A172 (cell line): ENCODE measurements at places on chromosomes 5 and 9. TPM values are rescaled to one million over a fixed set of nuclear protein-coding genes. Genes with fewer than 3 reads are reported as not detected.

The BRD3OS gene
- 29.1 and 31.5 TPM in 2 replicates for total RNA-seq

The ZNF79 gene
- 11.5 and 13.3 TPM in 2 replicates for total RNA-seq

The LIFR gene
- 66.1 and 71.8 TPM in 2 replicates for total RNA-seq

The RETREG1 gene
- 20.7 and 25.4 TPM in 2 replicates for total RNA-seq

The ARID3C gene
- 0.19 TPM in 1 of 2 replicates, not detected in the other for total RNA-seq

The SPINK6 gene
- 0.89 and 2.4 TPM in 2 replicates for total RNA-seq

The HRH2 gene
- 0.46 and 0.88 TPM in 2 replicates for total RNA-seq

GRCh38 chr5:159021136-159021900 lies 78.4 kb downstream of the EBF1 start:
- DNase-seq = no peak

GRCh38 chr9:69427286-69427685 lies 102.3 kb downstream of the ENTREP1 start:
- no peak for DNase-seq

GRCh38 chr9:37992924-37993349 lies 76.1 kb downstream of the SHB start:
- no peak for DNase-seq

DNA sequence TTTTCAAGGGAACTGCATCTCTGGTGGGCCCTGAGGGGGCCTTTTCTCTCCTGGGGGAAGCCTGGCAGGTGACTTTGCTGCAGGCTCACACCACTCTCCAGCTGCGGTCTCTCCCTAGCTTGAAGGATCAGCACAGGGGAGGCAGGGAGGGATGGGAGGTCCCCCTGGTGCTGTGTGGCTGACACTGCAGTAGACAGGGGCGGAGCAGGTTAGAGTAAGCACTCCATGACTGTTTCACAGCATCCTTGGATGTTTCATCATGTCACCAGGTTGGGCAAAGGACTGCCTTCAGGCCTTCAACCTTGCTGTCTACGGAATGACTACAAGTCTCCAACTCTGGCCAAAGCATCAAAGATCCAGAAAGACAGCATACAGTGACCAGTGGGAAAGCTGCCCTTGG lies 470.7 kb downstream of the CDK5RAP2 start:
- no peak for DNase-seq

DNA sequence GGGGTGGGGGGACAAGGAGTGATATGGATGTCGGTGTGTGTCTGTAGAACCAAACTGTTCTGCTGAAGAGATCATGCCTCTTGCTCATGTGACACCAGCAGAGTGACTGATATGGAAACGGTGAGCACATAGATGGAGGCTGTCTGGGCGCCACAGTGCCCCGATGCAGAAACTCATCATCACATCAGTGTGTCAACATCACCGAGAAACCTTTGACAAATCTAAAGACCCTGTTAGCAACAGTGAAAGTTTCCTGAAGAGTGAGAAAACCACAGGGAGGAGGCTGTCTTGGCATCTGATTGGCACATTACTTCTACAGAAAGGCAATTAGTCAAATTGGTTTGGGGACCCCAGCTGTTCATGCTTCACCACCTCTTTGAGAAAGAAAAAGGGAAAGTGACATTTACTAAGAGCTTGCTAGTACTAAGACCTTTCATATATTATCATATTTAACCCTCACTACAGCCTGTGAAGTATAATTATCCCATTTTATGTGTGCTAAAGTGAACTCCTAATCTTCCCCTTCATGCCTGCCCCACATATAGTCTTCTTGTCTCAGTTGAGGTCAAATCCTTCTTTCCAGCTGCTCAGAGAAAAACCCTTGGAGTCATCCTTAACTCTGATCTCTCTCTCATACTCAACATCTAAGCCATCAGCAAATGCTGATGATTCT lies 25.6 kb downstream of the CSF2 start:
- DNase-seq = no peak

DNA sequence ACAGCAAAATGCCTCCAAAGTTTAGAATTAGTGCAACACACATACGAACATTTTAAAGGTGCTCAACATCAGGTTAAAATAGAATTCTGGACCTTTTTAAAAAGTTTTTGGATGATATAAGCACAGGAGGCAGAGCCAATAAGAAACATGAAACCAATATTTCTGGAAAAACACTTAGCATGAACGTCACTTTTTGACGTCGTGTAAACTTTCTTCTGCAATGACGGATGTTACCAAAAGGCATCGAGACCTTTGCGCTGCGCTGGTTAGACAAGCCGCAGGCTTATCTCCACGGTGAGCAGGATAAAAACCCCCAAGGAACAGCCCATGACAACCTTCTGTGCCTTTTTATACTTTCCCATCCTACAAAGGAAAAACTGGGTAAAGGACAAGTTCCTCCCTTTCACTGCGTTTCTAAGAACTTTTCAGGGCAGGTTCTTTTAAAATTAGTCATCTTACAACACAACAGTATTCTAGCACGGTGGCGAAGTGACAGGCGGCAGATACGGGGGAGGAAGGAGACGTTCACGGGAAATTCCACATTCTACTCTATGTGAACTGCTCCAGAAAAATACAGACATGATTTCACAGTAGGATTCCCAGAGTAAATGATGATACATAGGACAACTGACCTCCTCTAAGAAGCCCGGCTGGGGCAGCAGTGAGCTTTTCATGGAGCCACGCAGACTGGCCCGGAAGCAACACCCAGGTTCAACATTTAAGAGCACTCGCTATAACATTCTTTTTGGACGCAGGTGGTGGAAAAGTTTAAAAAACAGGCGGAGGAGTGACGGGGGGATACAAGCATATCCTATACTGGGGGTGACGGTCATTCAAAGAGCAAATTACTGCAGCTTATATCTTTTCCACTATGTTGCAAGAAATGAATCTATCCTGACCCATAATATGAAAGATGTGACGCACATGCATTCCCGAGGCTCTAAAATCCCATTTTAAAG lies 52.4 kb downstream of the USP20 start:
- no peak for DNase-seq
